ENCODE measurements at places on chromosomes 11 and 22.

- no peak for DNase-seq
Measured at GRCh38 chr22:39471381-39472141, 14.7 kb downstream of the MGAT3 start.

- DNase-seq, result no peak
Measured at GRCh38 chr11:95517453-95517852, 272.1 kb downstream of the FAM76B start.

- DNase-seq, result no peak
Measured at GRCh38 chr11:8233691-8234424, 29.8 kb downstream of the LMO1 start.

- DNase-seq, result no peak
Measured at GRCh38 chr11:44877571-44878497, 72.8 kb downstream of the TP53I11 start.

GRCh38 chr11:41868606-41869005 is 409.2 kb upstream of the LRRC4C start:
- DNase-seq, result no peak

GRCh38 chr11:19751055-19751454 is 38.4 kb downstream of the NAV2 start:
- DNase-seq, result no peak

DNA sequence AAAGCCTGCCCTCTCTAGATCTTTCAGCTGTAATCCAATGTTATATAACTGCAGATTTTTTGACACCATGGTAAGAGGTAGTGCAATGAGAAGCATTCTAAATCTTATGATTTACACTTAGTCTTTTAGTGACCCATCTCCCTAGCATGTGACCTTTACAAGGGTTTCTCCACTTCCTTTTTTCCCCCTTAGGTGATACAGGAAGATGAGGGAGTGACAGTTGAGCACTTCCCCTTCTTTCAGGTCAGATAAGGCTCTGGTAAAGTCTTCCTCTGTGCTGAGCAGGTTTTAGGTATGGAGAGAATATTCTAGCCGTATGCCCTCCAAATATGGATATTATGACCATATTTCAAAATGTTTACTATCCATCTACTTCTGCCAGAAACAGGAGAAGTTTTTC is 753.6 kb downstream of the JRKL start:
- no peak for DNase-seq

DNA sequence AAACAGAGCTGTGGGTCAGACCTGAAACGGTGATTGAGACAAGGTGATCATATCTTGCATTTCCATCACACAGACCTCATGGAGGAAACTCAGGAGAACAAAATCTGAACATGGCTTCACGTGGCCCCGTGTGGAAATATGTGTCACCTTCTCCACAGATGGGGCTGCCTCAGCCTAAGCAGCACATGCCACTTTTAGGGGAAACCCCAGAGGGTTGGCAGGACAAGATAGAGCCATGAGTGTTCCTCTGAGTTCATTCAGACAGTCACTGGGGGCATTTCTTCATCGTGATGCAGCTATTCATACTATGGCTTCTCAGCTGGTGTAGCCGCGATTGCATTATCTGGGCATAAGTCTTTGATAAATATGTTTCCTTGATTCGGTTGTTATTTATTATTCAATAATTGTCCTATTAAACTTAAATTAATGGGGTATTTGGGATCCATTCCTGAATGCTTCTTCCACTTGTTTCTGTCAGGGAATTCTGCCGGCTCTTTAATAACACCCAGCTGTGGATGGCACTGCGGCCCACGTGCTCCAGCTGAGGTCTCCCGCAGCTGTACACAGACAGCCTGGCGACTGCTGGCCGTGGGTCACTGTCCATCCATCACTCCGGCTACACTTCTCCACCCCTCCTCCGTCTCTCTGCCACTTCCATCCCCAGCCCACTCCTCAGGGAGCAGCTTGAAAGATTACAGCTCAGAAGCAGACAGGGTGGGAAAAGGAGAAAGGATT is 485.1 kb downstream of the OPCML start:
- no peak for DNase-seq

DNA sequence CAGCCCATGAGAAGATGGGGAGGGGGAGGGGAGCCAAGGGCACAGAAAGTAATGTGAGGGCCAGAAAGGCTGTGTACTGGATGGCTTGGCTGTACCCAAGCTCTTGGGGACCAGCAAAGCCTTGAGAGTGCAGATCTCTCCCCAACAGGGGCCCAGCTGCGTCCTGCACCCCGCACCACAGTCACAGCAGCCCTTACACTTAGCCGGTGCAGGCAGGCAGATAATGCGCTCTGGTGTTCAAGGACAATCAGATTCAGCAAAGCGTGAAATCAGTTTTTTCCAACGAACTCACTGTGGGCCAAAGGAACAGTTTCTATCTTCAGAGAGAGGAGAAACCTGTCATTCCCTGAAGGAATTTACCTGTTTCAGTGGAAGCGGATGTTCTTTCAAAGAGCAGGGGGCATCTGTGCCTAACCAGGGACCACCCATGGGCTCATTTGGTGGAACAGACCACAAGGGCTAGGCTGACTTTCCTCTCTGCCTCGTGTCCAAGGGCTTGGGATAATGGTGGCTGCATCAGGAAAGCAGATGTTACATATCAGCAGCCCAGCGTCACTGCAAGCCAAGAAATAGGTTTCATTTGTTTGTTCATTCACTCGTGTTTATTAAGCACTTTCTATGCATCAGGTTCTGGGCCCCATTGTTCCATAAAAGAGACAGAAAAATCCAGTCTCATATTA is 81.2 kb upstream of the SPON1 start:
- DNase-seq, result no peak

- no peak for DNase-seq
Measured at GRCh38 chr22:47608421-47608820, 846.0 kb downstream of the TBC1D22A start.

- DNase-seq, result no peak
Measured at GRCh38 chr11:66652651-66653050, 14.1 kb downstream of the RBM4 start.

- no peak for DNase-seq
Measured at GRCh38 chr11:100740440-100740839, 53.4 kb downstream of the ARHGAP42 start.

GRCh38 chr11:64717268-64717578 is 5.8 kb downstream of the NRXN2 start:
- DNase-seq, result no peak

DNA sequence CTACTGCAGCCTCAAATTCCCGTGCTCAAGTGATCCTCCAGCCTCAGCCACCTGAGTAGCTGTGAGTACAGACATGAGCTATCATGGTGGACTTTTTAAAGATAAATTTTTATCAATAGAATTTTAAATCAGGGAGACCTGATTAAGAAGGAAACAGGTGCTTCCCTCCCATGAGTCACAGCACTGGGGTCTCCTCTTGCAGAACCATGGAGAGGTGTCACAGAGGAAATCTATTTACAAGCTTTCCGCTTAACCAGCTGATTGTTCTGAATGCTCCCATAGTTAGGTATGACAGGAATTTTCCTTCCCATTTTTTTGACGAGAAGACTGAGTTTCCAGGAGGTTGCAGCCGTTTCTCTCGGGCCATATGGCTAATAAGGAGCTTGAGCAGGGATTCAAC is 516.1 kb downstream of the MIAT start:
- DNase-seq, result no peak

- DNase-seq, result no peak
Measured at GRCh38 chr11:47477323-47477722, 28.4 kb upstream of the RAPSN start.

DNA sequence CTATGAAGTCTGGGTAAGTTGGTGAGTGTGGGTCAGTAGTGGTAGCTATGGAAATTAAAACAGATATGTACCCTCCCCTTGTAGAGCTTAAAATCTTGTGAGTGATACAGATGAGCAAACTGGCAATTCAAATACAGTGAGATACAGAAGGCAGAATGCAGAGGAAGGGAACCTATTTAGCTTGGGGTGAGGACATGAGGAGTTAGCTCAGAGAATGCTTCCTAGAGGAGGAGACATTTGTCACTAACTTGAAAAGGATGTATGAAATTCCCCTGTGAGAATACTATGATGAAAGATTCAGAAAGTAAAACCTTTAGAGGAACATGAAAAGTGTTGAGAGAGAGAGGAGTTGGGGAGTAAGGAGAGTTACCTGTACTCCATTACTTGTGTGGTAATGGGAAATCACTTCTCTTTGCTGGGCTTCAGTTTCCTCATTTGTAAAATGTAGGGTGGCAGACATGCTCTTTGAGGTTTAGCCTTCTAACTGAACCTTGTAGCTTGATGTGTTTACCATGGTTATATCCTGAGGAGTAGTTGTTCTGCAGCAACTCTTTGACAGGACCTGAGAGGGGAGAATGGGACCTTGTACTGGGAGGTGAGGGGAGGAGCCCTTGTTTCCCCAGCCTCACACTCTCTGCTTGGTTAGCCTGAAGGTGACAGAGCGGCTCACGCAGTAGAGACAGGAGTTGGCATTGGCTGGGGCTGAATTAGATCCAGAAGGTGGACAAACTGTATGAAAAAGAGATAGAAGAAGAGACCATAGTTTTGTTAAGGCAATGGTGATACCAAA is 17.9 kb downstream of the SWAP70 start:
- no peak for DNase-seq

DNA sequence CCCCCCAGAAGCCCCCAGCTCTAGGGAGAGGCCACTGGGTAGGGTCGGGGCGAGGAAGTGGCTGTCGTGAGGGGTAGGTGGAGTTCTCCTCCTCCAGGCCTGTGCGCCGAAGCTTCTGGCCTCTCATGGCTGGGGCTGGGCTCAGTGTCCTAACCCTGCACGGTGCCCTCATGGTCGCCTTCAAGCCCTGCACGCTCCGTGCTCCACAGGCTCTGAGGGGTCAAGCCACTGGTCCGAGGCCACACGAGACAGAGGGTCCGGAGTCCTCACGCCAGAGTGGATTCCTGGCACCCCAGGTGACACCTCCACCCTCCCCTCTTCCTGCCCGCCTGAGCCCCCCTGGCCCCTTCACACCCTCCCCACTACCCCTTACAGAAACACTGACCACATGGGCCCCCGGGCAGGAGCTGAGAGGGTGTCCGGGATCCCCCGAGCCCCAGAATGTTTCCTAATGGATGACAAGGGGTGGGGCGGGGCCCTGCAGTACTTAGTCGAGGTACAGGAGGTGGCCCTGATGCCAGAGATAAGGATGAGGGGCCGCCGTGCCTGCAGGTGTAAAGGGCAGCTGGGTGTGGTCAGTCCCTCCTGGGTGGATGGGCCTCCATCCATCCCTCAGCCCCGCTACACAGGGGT is 997 bp upstream of the CDHR5 start:
- DNase-seq, result no peak

DNA sequence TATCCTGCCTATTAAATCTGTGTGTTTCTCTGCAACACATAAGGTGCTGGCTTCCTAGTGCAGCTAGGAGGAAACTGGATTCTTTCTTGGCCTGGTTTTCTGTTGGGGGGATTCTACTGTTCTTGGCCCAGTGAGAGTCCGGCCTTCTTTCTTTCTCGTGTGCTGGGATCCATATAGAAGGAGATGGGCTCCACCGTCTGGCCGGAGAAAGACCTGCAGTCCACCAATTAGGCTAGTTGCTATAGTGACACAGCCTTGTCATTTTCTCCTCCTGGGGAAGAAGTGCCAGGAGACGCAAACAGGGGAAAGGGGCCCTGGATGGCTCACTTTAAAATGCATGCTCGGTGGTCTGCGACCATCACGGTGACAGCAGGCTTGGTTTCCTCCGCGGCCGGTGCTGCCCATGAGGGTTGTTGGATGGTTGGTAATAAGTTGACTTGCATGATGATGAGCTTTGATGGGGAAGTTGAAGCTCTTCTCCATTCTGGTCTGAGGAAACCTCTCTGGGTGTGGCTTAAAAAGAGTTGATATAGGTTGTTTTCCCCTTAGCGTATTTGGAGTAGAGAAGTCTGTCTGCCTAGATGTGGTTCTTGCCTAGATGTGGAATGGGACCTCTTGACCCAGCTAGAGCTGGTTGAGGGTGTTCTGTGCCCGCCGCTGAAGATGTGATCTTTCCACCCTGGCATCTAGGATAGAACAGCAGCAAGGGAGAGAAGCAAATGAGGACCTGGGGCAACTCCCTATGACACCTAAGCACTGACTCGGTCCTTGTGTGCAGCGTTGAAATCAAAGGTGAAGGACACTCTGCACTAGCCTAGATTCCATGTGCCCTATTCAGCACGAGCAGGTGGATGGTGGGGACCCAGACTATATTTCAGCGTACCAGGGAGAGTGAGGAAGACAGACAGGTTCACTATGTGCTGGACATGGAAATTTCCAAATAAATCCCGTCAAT is 1335.0 kb downstream of the BRD1 start:
- peak; percentile 62 for DNase-seq

GRCh38 chr11:57379732-57380131 is 1.2 kb downstream of the PRG3 start:
- DNase-seq, result peak; percentile 56

DNA sequence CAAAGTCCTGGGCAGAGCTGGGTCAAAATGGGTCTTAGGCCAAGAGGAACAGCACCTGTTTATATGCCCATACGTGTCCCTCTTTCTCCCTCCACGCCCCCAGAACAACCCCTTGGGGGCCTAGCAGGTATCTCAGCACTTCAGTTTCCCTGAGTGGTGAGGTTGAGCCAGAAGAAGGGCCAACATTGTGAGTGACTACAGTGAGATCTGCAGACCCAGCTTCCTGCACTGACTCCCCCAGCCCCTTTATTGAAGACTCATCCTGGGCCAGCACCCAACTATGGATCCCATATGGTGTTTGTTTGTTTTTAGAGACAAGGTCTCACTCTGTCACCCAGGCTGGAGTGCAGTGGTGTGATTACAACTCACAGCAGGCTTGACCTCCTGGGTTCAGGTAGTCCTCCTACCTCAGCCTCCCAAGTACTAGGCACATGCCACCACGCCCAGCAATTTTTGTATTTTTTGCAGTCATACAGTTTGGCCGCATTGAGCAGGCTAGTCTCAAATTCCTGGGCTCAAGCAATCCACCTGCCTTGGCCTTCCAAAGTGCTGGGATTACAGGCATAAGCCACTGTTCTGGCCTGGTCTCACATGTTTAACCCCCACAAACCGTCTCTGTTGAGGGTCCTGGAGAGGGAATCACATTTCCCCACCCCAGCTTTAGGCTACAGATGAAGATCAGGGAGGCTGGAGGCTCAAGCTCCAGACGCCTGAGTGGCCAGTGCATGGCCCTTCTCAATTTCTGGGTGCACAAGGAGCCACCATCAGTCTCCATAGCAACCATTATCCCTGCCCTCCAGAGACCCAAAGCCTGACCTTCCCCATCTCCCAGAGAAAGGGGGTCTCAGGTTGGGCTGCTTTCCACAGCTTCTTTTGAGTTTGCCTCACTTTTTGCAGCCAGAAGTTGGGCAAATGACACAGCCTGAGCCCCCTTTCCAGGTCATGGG is 1.7 kb upstream of the LARGE2 start:
- DNase-seq, result no peak

Measured in HAP-1 (cell line).